Amniotic epithelial cell (primary cell): ENCODE measurements at places on chromosomes 5 and 9.
A peak's percentile ranks its signal among the peaks of the same experiment; 100 is the strongest.

DNA sequence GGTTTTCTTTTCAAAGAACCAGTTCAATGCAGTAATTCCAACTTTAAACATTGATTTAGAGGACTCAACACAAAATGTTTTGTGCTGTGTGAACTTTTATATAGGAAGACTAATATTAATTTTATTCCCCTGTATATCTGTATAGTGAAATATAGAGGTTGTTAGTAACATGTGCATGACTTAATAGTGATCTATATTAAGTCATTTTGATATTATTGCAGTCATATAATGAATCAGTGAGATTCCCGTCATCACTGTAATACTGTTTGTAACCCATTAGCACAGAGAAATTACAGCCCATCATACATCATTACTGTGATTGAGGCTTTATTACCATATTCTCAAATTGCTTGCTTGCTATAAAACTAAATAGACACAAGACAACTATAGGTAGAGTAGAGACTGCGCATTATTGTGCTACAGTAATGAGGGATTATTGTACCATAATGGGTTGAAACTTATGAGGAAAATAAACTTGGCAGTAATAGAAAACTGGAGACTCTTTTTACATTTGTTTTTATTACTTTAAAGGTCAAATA, 170.7 kb downstream of the RANBP17 start:
- no peak for DNase-seq

DNA sequence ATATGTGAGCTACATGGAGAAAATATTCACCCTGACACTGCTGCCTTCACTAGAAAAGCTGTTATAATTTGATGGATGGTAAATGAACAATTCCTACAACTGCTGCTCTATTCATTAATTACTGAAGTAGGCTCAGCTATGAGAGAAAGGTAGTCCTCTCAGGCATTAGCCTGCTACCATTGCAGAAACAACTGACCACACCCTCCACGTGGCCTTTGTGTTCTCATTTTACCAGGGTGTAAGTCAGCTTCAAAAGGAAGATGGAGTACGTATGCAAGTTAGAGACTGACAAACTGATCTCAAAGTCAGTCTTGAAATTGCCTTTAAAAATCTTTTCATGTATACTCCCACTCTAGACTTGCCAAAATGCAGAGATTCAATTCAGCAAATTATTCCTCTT, 26.3 kb upstream of the TPD52L3 start:
- no peak for DNase-seq

GRCh38 chr5:126595486-126596083, 566 bp upstream of the ALDH7A1 start:
- DNase-seq: no peak

GRCh38 chr5:127870914-127871313, 167.7 kb downstream of the CCDC192 start:
- DNase-seq: no peak

DNA sequence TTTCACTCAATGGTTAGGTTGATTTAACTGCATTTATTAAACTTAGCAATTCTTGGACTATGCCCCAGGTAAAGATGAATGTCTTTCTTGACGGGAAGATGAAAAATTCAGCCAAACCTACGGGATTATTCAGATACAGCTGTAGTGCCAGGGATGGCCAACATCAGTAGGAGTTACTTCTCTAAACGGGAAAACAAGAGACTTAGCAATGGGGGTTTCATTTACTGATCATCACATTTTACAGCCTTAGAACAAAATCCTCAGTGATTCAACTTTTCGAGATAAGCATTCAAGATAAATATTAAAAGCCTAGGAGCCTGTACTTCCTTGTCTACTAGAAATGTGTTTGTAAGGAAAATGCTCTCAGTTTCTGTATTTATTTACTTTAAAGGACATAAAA, 46.1 kb downstream of the S1PR3 start:
- peak; percentile 81 for DNase-seq

- DNase-seq: no peak
Measured at GRCh38 chr9:9778293-9778692, 834.5 kb downstream of the PTPRD start.

- no peak for DNase-seq
Measured at GRCh38 chr9:91159664-91160121, 202.0 kb downstream of the AUH start.

DNA sequence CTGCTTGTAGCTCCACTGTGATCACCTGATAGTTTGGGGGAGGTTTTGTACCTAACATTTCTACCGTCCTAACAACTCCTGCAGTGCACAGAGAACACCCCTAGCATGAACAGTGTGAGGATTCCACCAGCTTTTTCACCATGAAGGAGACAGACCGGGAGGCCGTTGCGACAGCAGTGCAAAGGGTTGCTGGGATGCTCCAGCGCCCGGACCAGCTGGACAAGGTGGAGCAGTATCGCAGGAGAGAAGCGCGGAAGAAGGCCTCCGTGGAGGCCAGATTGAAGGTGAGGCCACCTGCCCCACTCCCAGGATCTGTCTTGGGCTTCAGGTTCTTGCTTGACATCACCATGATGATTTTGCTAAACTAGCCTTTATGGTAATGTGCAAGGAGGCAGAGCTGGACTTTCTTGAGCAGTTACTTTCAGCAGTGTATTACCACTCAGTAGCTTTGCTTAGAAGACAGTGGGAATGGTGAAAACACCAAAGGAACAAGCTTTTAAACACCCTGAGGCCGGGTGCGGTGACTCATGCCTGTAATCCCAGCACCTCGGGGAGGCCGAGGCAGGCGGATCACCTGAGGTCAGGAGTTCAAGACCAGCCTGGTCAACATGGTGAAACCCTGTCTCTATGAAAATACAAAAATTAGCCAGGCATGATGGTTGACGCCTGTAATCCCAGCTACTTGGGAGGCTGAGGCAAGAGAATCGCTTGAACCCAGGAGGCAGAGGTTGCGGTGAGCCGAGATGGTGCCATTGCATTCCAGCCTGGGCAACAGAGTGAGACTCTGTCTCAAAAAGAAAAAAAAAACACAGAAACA, 3.3 kb downstream of the EXOC3 start:
- peak; percentile 13 for DNase-seq

GRCh38 chr5:118818604-118819003, 169.7 kb downstream of the DTWD2 start:
- DNase-seq: no peak

DNA sequence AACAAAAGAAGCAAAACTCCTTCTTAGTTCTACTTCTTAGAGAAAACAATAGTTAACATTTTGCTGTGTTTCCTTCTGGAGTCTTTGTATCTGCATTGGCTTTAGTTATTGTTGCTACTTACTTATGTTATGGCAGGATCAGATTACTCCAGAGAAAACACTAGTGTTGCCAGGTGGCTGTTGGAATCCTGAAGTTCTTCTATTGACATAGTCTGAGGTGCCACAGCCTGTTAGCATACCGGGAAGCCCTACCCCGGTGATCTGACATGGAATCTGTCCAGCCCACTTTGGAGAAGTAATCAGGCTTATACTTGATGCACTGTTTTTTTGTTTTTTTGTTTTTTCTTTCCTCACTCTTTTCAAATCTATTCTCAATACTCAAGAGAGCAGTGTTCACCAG, 68.5 kb upstream of the CEP78 start:
- DNase-seq: no peak

- no peak for DNase-seq
Measured at GRCh38 chr5:38712391-38712790, 133.4 kb upstream of the OSMR start.

- no peak for DNase-seq
Measured at GRCh38 chr9:133647765-133648469, 11.8 kb downstream of the DBH start.

DNA sequence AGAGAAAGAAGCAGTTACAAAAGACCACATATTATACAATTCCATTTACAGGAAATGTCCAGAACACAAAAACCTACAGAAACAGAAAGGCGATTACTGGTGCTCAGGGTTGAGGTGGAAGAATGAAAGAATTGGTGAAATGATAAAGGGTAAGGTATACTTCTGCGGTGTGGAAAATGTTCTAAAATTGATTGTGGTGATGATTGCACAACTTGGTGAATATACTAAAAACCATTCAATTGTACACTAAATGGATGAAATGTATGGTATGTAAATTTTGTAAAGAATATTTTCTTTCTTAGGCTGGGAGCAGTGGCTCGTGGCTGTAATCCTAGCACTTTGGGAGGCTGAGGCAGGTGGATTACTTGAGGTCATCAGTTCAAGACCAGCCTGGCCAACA, 72.3 kb downstream of the UBAP2 start:
- DNase-seq: no peak

DNA sequence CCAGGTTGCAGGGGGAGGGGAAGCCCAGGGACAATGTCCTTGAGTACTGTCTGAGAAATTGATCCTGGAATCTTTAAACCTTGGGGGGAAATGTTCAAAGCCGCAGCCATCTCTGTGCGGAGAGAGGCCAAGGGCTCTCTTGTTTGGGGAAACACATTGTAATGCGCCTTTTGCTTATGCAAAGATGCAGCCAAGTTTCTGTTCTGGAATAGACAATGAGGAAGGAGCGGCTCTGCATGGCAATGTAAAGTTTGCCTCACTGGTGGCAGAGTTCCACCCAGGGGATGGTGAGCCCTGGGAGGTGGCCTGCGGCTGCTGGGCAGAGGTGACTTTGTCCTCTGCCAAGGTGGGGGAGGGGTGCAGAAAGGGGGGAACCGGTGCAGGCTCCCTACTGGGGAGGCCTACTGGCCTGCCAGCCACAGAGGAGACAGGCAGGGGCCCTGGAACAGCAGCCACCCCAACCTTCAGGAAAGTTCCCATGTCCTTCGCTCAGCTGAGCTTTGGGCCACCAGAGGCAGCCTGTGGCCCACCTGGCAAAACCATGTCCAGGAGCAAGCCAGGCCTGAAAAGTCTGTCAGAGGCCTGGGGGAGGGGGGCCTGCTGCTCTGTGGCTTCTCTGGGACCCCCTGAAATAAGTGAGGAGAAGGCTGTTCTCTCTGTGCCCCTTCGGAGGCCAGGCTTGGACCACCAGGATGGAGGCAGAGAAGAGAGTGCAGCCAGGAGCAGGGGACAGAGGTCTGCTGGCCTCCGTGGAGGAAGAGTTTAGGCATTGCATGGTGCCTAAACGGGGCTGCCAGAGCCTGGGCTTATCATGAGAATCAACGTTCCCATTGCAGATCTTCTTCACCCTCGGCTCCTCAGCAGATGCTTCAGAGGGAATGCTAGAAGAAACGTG, 127.8 kb downstream of the ZNF354C start:
- no peak for DNase-seq

DNA sequence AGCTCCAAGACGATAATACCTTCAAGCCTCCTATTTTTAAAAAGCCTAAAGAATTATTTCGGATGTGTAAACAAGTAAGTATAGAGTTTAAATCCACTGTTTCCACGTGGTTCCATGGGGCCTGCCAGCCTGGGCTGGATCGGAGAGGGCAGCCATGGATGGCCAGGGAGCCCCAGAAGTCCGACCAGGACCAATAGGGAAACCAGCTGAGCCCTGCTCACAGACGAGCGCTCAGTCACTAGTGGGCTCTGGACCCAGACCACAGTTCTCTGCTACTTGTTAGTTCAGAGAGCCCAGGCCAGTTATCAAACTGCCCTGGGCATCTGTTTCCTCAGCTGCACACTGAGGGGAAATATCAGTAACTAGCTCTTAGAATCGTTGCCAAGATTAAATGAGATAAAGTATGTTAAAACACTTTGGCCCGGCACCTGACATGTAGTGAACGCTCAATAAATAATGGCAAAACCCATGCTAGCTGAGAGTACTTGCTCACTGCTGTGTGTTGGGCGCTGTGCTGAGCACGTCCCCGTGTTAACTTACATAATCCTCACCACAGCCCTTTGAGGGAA, 124.8 kb downstream of the RGS3 start:
- no peak for DNase-seq

DNA sequence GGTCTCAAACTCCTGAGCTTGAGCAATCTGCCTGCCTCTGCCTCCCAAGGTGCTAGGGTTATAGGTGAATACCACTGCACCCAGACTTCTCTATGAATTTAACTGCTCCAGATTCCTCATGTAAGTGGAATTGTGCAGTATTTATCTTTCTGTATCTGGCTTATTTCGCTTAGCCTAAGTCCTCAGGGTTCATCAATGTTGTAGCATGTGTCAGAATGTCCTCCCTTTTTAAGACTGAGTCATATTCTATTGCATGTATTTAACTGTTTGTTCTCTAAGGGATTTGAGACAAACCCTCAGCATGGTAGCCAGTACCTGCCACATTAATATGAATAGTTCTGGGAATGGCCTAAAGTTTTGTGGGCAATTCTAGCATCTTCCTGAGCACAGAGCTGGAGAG, 53.9 kb upstream of the TUT7 start:
- DNase-seq: peak; percentile 91

GRCh38 chr5:133618141-133618540, 5.8 kb upstream of the FSTL4 start:
- no peak for DNase-seq

DNA sequence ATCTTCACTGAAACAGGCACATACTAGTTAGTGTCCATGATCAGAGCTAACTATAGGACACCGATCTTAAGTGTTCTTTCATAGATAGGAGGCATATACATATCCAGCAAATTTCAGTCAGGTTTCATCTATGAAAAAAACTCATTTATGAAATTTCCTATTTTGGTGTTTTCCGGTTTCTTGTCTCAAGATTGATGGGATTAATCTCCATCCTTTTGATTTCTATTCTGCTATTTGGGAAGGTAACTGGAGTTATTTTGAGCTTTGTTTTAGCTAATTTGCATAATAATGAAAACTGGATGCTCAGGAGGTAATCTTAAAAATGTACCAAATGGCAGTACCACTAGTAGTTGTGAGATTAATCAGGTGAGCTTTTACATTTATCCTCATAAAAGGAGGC, 62.1 kb downstream of the BASP1 start:
- DNase-seq: no peak
